NCI-H1694 treated with DMSO at 0.1 percent for 48 hours (cell line): ENCODE measurements at places on chromosomes 1 and 21.

- DNase-seq: no peak
These were observed 281 bp upstream of the BTF3L4 start for GRCh38 chr1:52055866-52056162.

DNA sequence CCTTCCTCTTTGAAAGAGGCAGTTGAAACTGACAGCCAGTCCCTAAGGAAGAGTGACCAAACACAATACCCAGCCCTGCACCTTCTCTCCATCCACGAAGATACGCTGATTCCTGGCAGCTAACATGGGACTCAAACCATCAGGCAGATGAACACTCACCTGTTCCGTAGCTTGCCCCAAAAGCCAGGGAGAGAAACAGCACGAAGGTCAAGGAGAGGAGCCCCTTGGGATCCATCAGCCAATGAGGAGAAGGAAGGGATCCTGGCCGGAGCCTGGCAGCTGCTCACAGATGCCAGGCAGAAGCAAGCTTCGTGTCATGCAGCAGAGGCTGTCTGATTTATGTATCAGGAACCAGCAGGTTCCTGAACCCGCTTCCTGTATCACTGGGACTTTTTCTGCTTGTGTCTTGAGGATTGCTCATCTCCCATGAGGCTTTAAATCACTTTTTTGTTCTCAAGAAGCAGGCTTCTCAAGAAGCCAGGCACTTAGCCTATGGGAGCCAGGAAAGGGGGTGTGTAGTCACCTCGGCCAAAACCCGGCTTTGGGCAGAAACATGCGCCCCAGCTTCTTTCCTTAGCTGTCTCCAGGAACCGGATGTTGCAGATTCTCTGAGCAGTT is at the start of gene SLAMF1:
Gene SLAMF1, minus strand, starts transcription at position 334 of the 618 bp plus-strand sequence. Its CDS starts 99 bp downstream, at position 235.
- no peak for DNase-seq

DNA sequence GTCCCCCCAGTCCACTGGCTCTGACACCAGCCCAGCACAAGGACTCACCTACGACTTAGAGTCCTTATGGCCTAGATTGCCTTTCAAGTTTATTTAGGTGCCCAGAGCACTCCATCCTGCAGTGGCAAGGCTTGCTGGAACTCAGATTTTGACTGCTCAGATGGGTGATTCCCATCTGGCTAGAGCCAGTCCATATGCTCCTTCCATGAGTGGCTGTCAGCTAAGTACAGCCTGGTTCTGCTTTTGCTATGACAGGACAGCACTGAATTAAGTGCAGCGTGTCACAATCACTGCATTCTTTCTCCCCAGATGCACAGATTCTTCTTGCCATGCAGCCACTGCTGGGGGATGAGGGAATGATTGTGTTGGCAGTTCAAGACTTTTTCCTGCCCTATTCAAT is 43.8 kb downstream of the GPR52 start:
- DNase-seq: peak; percentile 75

DNA sequence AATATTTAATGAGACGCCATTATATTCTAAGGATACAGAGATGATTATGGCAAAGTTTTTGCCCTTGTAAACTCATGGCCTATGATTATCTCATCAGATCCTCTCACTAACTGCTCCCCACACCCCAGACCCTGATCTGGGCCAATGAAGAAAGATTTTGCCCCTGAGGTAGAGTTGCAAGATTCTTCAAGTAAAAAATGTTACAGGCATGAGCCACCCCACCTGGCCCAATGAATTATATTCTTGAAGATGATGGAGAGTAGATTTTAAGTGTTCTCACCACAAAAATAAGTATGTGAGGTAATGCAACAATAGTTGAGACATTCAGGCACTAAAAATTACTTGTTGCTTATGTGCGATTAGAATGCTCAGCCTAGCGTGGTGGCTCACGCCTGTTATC is 1.8 kb upstream of the CNR2 start:
- no peak for DNase-seq

- DNase-seq: no peak
These were observed 414.3 kb upstream of the NR5A2 start for GRCh38 chr1:199612976-199613774.

DNA sequence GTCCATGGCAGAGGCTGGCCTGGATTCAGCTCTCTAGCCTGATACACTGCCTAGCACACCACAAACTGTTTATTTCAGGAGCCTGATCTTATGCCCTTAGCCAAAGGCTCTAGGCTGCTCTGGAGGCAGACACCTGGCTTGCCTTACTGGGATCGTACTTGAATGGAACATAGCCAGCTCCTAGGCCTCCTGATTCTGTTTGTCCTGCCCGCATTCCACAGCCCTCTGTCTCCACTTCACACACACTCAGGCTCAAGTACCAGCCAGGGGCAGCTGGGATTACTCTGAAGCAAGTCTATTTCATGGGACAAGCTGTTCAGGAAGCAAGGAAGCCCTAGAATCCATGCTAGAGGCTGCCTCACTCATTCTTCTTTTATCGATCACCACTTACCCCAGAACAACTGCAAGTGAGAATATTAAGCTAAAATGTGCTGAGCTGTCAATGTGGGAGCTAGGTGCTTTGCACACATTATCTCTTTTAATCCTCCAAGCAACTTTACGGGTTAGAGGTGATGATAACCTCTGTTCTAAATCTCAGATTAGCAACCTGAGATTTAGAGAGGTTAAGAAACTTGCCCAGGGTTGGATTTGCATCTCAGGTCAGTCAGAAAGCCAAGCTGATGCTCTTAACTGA is 31.1 kb upstream of the CYP4B1 start:
- DNase-seq: no peak
